Fibroblast of villous mesenchyme (primary cell): ENCODE measurements at places on chromosomes 12 and 14.

GRCh38 chr12:59113831-59114615 lies 193.7 kb upstream of the LRIG3 start:
- peak; percentile 86 for DNase-seq

- DNase-seq: peak; percentile 69
Observed at GRCh38 chr12:89566615-89567014, 40.8 kb upstream of the POC1B start.

- no peak for DNase-seq
Observed at GRCh38 chr12:82609234-82609914, 77.3 kb upstream of the TMTC2 start.

GRCh38 chr14:35333264-35333730 lies 41.1 kb downstream of the PSMA6 start:
- no peak for DNase-seq

DNA sequence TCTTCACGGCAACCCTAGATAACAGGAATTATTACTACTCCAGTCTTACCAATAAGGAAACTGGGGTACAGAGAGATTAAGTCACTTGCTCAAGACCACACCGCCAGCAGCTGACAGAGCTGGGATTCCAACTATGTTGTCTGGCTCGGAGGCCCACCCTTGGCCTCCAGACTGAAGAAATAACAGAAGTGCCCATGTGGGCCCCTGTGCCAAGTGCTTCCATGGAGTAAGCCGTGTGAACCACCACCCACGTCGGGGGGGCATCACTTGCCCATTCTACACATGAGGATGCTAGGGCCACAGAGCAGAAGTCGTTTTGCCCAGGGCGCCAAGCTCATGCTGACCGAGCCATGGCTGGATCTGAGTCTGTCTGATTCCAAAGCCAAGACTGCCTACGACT lies 926 bp upstream of the CMKLR1 start:
- no peak for DNase-seq

GRCh38 chr14:81449114-81449513 lies 49.0 kb upstream of the STON2 start:
- no peak for DNase-seq

- DNase-seq: peak; percentile 78
Observed at GRCh38 chr12:89373763-89374572, 21.7 kb upstream of the DUSP6 start.

DNA sequence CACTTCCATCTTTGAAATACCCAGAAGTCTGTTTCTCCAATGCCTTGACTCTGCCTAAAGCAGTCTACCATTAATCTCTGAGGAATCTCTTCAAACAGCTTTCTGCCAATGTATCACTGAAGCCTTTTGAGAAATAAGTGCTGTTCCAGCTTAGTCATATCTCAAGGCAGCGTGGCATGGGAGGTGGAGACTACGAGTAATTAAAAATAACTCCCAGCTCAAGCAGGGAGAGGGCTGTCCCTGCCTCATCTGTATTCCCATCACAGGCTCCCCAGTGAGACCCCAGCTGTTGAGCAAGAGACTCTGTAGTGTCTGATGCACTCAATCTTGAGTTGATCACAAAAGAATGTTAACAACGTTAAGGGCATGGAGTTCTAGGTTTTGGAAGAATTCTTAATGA lies 700.6 kb downstream of the DIO2 start:
- DNase-seq: peak; percentile 48

DNA sequence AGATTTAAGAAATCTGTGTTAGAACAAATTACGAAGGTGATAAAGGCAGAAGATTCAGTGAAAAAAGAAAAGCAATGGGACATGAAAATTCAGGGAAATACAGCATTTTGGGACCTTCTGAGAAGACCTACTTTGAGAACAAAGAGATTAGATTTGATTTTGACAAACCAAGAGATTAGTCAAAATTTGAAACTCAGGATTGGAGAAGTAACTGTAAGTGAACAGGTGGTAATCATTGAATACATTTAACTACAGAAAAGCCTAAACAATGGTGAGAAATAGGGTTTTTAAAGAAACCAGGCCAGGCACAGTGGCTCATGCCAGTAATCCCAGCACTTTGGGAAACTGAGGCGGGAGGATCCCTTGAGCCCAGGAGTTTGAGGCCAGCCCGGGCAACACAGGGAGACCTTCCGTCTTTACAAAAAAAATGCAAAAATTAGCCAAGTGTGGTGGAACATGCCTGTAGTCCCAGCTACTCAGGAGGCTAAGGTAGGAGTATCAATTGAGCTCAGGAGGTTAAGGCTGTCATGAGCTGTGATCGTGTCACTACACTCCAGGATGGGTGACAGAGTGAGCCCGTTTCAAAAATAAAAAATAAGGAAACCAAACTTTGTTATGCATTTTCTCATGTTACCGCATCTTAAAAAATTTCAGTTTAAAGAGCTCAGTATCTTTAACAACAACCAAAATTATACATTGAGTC lies 8.9 kb upstream of the SAV1 start:
- no peak for DNase-seq

- DNase-seq: peak; percentile 89
Observed at GRCh38 chr12:38890102-38890855, 15.1 kb downstream of the CPNE8 start.

GRCh38 chr12:83817730-83818129 lies 1094.9 kb downstream of the SLC6A15 start:
- no peak for DNase-seq

DNA sequence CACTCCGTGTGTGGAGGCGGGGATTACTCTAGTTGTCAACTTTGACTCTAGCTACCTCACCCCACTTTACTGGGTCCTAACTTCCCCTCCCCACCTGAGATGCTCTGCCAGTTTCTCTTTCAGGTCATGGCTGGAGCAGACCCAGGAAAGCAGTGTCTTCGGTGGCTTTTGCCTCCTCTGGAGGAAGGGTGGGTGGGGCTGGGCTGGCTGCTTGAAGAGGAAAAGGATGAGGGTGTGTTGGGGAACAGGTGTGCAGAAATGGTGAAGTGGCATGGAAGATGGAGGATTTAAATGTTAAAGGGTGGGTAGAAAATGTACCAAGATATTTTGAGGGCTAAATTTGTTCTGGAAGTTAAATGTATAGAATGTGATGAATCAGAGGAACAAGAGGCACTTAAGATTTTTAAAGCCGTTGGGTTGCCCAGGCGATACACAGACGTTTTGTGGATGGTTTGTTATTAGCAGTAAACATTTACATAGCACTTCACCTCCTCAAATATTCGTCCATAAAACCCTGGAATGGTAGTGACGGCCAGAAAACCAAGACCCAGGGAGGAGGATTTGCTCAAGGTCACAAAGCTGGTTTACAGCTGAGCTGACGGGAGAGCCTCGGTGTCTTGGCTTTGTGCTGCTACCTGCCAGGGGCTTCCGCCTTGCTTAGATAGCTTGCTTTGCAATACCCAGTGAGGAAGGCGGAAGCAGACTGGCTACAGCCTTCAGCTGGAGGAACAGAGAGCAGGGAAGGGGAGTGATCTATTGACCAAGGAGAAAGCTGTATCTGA lies 72.2 kb upstream of the PRMT8 start:
- DNase-seq: no peak

DNA sequence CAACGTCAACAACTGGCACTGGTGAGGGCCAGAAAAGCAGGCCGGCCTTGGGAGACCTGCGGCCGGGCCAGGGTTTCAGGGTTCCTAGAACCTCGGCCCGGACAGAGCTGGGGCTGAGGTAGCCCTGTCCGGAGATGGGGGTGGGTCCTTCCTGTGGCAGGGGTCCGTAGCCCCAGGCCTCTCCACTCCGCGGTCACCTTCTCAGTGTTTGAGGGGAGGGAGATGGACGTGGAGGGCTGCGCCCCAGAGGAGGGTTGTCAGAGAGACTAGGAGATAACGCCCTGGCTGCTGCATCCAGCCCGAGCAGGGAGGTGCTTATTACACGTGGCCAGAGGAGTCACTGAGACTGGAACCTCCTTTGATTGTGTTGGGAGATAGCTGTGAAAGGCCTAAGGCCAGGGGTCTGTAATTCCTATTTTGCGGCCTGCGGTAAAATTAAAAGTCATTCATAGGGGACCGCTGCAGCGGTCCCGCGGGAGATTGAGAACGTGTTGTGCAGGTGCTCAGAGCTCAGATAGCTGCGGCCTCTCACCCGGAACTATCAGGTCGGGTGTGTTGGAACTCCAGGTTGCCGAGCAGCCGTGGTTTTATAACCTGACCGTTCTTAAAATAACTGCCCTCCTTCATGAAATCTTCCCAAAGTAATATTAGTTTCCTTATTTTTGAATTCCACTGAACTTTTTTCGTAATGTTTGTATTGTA lies 507 bp downstream of the AHSA1 start:
- peak; percentile 28 for DNase-seq

DNA sequence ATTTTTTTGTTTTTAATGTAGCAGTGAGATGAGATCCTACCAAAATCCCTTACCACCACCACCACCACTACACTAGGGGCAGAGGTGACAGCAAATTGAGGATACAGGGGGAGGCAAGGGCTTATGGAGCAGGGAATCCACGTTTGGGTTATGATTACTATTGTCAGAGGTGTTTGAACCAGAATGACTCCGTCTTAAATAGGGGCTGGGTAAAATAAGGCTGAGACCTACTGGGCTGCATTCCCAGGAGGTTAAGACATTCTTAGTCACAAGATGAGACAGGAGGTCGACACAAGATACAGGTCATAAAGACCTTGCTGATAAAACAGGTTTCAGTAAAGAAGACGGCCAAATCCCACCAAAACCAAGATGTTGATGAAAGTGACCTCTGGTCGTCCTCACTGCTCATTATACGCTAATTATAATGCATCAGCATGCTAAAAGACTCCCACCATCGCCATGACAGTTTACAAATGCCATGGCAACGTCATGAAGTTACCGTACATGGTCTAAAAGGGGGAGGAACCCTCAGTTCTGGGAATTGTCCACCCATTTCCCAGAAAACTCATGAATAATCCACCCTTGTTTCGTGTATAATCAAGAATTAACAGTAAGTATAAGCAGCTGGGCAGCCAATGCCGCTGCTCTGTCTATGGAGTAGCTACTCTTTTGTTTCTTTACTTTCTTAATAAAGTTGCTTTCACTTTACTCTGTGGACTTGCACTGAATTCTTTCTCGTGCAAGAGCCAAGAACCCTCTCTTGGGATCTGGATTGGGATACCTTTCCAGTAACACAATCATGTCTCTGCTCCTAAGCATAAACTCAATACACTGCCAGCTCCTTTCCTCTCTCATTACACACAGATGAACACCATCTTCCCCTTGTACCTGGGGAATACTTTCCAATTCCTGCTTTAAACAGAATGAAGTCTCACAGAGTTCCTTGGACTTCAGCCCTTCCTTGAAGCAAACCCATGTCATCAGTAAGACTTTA lies 16.7 kb upstream of the CRY1 start:
- no peak for DNase-seq

GRCh38 chr12:59431266-59431665 lies 164.6 kb upstream of the SLC16A7 start:
- no peak for DNase-seq

GRCh38 chr14:36676236-36676635 lies 14.6 kb downstream of the PAX9 start:
- DNase-seq: no peak

DNA sequence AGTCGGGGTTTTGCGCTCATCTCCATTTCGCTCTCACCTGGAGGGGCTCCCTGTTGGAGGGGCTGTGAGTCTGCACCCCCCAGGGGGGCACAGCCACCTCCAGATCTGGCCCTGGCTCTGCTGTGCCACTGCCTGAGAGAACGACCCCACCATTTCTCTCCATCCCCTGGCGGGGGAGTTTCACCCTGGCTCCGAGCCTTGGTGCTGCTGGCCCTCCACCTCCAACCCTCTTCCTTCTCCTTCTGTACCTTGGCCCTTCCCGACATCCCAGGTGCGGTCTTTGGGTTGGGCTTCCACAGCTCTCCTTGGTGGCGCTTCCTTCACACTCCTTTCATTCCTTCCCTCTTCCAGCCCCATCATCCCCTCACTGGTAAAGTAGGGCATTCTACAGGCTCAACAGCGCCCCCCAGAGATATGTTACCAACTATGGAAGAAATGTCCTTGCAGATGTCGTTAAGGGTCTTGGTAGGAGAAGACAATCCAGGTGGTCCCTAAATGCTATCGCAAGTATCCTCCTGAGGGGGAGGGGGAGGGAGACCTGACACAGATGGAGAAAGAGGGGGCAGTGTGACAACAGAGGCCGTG lies 16.3 kb downstream of the SERPINA1 start:
- no peak for DNase-seq

GRCh38 chr12:108853981-108854446 lies 3.4 kb downstream of the SSH1 start:
- DNase-seq: peak; percentile 93

DNA sequence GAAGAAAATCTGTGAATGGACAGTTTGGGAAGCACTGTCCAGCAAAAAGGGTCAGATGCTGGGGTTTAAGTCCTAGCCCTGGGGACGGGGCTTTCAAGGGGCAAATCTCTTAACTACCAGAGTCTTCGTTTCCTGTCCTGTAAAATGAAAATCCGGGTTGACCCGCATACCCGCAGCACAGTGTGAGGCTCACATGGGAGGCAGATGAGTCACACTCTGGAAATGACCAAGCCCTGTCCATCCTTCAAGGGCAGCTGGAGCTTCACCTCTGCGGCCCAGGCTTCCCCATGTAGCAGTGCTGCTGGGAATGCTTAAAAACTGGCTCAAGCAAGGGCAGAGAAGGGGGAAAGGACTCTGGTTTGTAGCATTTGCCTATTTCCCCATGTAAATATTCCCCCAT lies 19.0 kb downstream of the FAM181A start:
- DNase-seq: peak; percentile 41

DNA sequence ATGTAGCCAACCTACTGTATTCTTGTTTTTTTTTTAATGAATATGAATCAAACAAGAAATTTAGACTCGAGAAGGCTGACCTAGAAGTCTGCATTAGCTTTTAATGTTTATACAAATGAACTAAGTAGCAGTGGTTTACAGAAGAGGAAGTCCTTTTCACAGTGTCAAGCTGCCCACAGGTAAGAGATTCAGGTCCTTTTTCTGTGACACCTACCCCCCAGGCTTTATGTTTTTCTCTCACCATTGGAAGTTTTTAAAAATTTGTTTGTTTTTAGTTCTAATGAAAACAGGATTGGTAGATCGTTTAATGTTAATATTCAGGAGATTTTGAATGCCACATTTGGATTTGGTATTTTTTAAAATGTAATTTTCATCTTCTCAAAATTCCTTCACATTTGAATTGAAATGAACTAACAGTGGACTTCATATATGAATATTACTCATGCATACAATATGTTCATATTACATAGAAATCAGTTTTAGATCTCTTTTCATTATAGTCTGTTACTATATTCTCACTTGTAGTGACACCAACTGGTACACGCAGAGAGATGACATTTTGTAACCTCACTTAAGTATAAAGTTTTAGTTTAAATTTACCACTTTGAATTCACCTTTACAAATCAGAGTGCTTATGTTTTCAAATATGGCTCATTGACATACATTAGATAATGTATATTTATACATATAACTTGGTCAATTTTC lies 29.7 kb downstream of the ATF7IP start:
- DNase-seq: no peak

- no peak for DNase-seq
Observed at GRCh38 chr12:66741919-66742318, 63.0 kb upstream of the GRIP1 start.

DNA sequence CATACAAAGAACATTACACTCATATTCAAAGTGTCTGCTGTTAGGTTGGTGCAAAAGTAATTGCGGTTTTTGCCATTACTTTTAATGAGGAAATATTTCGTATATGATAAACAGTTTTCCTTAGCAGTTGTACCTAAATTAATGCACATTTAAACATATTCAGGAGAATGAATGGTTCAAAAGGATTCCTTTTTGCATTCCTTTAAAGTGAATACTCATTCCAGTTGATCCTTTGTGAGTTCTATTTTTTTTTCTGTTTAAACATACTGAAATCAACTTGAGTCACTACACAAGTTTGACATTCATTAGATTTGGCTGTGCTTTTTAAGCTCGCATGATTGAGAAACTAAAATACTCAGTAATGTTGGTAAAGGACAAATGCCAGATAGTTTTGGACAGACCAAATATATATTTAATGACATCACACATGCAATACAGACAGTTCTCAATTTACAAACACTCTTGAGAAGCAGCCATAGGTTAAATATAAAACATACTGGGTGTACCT lies 13.8 kb upstream of the SLC38A2 start:
- peak; percentile 95 for DNase-seq
